HS-5 (cell line): ENCODE measurements at places on chromosomes 11 and 22.
A peak's percentile ranks its signal among the peaks of the same experiment; 100 is the strongest.

- no peak for DNase-seq
These were observed 10.0 kb downstream of the MED15 start for GRCh38 chr22:20517422-20517821.

DNA sequence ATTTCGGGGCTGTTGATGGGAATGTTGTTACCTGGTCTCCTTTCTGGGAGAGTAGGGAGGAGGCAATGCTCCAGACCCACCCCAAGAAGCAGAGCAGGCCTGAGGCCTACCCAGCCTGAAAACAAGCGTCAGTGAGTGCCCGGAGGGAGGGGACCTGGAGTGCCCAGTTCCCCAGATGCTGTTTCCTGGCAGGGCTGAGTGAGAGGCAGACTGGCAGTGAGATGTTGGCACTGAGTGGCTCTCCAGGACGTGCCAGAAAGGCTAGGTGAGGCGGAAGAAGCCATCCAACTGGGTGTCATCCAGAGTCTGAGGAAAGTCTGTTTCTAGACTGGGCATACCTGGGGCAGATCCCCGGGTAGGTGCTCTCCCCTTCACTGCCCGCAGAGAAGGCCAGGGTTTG is 1.3 kb downstream of the POU2F3 start:
- no peak for DNase-seq

DNA sequence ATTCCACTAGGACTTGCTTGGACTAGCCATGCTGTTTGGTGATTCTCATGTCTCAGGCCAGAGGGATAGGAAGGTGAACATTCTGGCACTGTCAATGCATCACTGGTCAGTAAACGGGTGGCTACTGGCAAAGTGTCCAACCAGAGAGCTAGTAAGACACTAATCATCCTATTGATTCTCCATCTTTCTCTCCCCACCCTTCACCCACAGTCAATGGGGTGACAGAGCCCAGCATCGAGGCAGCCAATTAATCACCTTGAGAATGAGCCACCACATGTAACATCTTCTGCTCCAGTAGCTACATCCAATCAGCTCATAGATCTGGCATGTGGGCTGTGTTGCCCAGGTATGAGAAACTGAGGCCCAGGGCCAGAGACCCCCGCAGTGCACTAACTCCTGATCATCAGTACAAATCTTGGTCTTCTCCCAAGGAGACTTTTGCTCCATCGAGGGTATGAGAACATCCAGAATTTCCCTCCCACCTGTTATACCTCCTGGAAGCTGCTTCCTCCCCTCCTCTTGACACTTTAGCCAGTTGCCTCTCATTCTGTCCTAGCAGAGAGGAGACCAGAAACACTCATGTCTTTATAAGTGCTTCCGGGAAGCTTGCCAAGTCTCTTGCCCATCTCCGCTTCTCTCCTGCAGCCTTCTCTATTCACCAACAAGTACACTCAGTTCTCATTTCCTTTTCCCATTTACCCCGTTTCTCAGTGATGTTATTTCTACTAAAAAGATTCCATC is 17.0 kb downstream of the HTR3A start:
- no peak for DNase-seq

GRCh38 chr11:70555078-70555477 is 156.7 kb downstream of the CTTN start:
- no peak for DNase-seq

DNA sequence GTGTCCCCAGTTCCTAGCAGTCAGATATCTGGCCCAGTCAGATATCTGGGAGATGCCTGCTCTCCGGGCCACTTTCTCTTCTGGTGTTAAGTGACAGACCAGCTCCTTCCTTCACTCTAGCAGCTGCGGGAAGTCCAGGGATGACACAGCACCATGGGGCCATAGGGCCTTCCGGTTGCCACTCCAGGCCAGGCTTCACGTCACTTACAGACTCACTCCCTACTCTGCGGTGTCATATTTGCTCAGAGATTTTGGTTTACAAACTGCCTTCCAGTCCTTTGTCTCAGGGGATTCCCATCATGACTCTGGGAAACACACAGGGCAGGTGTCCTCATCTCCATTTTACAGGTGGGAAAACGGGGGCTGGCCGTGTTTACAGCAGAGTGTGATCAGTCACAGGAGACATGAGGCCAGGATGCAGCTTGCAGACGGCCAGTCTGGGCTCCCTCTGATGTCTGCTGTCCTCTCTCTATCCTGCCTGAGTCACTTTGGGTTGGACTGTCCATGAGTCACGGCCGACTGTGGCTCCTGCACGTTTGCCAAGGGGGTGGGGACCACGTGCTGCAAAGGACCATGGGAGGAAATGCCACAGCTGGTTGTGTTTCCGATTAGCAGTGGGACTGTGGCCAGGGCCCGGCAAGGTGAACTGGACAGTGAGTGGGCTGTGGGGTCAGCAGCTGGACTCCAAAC is 8.2 kb upstream of the TBC1D22A start:
- DNase-seq = peak; percentile 96

GRCh38 chr11:113316256-113316655 is 1.9 kb downstream of the TTC12 start:
- no peak for DNase-seq

DNA sequence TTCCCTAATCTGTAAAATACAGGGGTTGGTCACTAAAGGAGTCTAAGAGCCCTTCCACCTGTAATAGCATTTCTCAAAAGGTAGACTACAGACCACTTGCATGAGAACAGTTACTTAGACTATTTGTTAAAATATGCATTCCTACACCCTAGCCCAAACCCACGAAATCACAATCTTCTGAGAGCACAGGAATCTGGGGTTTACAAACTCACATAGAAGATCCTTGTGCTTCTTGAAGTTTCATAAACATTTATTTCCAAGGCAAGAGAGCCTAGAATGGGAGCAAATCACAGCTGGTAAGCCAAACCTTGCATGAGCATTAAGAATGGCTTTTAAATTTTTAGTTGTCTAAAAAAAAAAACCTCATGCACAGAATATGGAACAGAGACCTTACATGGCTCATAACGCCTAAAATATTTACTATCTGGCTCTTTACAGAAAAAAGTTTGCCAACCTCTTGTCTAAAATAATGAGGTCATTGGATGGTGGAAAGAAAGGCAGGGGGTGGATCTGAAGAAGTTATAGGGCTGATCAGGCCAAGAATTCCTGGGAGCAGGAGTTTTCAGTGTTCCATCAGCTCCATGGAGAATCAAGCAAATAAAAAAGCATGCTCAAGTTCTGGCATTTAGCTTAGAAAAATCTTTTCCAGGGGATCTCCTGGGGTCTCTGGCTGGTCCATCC is 133.4 kb downstream of the CCDC34 start:
- DNase-seq = no peak

- DNase-seq = no peak
These were observed 18.7 kb downstream of the MUC5AC start for GRCh38 chr11:1176224-1177019.
